ENCODE measurements at places on chromosomes 13 and 19. TPM values are rescaled to one million over a fixed set of nuclear protein-coding genes. Genes with fewer than 3 reads are reported as not detected.

Gene RFPL4A
- total RNA-seq: not detected

Gene NPHS1
- total RNA-seq: 1.9 TPM

Gene HSH2D
- total RNA-seq: 0.68 TPM

Gene PCDH9
- 12.8 TPM for total RNA-seq

Gene ZNF415
- 15.5 TPM for total RNA-seq

Gene ADGRE3
- total RNA-seq: not detected

Gene ZNF433
- total RNA-seq: 8.9 TPM

Gene ZNF329
- total RNA-seq: 14.5 TPM

Gene HPN
- 17.1 TPM for total RNA-seq

Gene TTC9B
- total RNA-seq: 0.48 TPM

Gene ZNF723
- total RNA-seq: not detected

Gene SLC25A41
- 1.1 TPM for total RNA-seq

GRCh38 chr13:46172531-46172991 is 9.4 kb downstream of the LCP1 start:
- no peak for DNase-seq

GRCh38 chr13:30908416-30908980 is 2.4 kb downstream of the MEDAG start:
- no peak for DNase-seq

DNA sequence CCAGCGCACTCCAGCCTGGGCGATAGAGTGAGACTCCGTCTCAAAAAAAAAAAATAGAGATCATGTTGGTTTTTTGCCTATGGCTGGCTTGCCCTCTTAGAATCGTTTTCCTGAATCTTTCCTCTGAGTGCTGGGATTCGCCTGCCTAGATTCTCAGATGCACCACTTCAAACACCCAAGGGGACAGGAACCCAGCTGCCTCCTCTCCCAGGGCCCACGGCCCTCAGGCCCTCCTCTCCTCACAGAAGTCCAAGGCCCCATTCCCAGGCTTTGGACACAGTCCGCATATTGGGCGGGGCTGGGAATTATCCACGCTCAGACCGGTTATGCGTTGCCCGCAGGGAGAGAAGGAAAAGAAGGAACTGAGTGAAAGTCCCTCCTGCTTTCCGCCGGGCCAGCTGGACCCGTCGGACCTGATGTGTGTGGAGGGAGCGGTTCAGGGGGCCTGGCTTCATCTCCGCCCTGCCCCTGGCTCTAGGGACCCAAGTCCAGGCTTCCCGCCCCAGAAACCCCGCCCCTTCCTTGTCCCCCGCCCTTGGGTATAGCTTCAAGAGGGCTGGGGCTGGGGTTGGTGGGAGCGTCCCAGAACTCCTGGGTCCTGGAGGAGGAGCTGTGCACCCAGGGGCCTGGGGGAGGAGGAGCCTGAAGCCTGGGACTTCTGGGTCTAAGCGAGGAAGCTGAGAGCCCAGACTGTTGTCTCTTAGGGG is 5.8 kb downstream of the PPFIA3 start:
- DNase-seq: no peak

GRCh38 chr13:76954538-76954937 is 6.2 kb downstream of the ACOD1 start:
- DNase-seq: no peak

DNA sequence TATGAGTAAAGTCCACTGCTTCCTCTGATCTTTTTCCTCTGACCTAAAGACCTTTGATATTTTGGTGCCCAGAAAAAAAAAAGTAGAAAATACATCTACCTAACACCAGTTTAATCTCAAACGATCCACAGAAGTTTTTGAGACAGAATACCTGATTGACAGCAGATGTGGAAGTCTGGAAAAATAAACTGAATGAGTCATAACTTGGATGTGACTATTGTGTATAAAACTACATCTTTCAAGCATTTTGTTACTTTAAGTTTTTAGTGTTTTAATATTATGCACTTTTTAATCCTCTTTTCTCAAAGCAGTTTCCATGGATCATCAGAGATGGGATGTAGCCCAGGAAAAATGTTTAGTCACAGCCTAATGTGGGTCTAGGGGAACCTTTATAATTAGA is 216.1 kb downstream of the SLITRK1 start:
- DNase-seq: no peak

DNA sequence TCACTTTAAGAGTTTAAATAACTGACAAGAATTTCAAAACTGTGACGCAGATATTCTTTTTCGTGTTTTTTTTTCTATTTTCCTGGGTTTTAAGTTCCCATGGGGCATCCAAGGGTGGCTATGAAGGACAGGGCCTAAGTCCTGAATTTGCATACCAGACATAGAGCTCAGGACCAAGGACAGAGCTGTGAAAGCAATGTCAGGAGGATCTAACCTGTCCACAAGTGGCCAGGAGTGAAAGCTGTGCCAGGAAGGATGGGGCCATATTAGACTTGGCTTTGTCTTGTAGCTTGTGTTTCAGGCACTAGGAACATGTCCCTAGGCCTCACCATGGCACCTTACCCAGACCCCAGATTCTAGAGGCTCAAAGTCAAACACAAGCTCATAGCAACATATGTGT is 289.4 kb upstream of the MIR17HG start:
- DNase-seq: no peak

DNA sequence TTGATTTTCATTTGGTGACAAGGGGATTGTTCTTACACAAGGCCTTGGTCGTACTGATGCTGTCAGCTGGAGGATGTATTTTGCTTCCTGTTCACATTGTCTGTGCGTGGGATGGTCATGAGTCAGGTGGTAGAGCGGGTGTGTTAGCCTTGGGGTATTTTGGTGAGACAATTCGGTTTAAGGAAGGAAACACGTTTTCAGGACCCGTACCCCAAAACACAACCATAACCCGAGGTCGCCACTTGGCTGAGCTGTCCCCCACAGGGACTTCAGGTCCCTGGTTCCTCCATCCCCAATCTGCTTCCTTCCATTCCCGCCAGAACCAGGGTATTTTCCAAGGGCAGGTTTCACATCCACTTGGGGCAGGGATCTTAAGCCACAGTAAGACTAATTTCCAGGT is 15.0 kb downstream of the MYO9B start:
- DNase-seq: no peak

DNA sequence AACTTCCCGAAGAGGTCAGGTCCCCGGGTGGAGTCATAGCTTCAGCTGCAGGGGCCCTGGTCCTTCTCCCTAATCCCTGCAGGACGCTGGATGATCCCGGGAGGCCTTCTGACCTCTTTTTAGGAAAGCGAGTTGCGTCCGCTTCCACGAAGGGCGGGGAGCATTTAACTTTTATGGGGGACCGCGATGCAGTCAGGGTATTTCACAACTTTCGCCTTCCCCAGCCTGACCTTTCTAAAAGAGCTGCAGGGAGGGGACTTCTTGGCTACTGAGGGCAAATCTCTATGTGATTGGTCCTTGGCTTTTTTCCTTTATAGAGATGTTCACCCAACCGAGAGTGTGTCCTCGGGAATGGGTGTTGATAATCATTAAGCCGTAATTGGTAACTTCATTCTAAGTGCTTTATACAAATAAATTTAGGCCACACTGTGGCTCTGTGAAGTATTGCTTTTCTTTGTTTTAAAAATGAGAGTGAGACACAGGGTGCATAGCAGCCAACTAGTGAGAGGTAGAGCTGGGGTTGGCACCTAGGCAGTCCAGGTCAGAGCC is 778 bp downstream of the ZNF230 start:
- DNase-seq: no peak

GRCh38 chr13:80101040-80101439 is 239.9 kb downstream of the SPRY2 start:
- no peak for DNase-seq

- DNase-seq: no peak
Observed at GRCh38 chr13:101398191-101398590, 18.1 kb downstream of the NALCN start.

DNA sequence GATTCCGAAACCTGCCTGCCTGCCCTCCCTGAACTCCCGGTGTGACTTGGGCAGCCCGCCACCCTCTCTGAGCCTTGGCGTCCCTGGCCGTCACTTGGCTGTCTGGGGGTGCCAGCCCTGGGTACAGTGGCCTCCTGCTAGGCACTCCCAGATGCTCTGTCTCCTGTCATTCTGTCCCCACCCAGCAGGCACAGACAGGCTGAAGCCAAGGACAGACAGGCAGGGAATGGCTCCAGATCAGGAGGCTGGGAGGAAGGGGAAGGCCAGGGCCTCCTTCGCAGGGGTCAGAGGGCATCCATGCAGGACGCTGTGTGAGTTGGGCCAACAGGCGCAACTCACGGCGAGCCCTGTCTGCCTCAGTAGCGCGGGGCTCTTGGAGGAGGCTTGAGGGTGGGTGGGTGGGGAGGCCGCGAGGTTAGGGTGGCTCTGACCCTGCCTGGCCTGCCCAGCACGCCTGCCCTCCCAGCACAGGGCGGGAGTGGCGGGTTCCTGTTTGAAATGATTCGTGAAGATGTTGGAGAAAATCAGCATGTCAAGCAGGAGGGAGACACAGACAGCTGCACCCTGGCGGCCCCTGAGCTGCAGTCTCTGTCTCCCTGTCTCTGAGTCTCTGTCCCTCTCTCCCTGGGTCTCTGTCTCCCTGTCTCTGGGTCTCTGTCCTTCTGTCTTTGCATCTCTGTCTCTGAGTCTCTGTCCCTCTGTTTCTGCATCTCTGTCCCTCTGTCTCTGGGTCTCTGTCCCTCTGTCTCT is 19.7 kb downstream of the KLHL26 start:
- no peak for DNase-seq

GRCh38 chr19:44814517-44814916 is 5.6 kb downstream of the BCAM start:
- DNase-seq: no peak

- DNase-seq: no peak
Observed at GRCh38 chr19:34713262-34713637, 20.8 kb upstream of the ZNF181 start.

DNA sequence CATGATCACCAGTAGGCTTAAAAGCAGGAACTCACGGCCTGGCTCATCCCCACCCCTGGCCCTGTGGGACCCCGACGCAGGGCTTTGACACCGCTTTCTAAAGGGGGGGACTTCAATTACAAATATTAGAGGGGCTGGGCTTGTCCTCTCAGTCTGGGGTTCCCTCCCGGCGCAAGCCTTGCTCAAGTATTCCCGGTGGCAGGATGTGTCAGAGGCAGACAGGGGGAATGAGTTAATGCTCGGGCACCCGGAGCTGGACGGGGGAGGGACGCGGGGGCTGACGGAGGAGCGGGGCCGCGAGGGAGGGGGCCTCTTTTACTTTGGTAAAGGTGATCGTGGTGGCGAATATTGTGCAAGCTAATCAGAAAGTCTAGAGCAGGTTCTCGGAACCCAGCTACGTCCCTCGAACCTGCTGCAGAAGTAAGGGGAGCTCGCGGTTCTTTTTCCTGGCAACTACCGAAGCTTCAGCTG is 1.1 kb downstream of the FGF14 start:
- DNase-seq: no peak

- DNase-seq: no peak
Observed at GRCh38 chr19:40163541-40164129, 27.6 kb upstream of the MAP3K10 start.

- DNase-seq: no peak
Observed at GRCh38 chr19:54136086-54136863, 1.3 kb upstream of the CNOT3 start.

GRCh38 chr13:75506018-75506417 is 24.0 kb upstream of the TBC1D4 start:
- no peak for DNase-seq

DNA sequence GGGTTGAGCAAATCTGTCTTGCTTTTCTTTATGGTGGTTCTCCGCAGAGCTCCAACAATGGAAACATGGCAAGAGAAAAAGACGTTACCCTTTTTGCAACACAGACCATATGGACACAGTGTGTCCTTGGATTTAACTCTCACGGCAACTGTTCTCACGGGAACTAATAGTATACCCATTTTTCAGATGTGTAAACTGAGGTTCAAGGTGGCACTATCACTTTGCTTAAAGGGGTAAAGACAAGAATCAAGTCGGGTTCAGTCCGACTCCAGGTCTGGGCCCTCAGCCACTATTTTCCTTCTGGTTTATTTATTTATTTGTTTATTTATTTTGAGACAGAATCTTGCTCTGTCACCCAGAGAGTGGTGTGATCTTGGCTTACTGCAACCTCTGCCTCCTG is 176.0 kb downstream of the CACNA1A start:
- DNase-seq: no peak

GRCh38 chr13:48775285-48775684 is 121.6 kb downstream of the CYSLTR2 start:
- DNase-seq: no peak

- no peak for DNase-seq
Observed at GRCh38 chr19:51978882-51979281, 7.8 kb downstream of the ZNF350 start.

GRCh38 chr13:26822146-26822545 is 61.6 kb upstream of the GPR12 start:
- no peak for DNase-seq

DNA sequence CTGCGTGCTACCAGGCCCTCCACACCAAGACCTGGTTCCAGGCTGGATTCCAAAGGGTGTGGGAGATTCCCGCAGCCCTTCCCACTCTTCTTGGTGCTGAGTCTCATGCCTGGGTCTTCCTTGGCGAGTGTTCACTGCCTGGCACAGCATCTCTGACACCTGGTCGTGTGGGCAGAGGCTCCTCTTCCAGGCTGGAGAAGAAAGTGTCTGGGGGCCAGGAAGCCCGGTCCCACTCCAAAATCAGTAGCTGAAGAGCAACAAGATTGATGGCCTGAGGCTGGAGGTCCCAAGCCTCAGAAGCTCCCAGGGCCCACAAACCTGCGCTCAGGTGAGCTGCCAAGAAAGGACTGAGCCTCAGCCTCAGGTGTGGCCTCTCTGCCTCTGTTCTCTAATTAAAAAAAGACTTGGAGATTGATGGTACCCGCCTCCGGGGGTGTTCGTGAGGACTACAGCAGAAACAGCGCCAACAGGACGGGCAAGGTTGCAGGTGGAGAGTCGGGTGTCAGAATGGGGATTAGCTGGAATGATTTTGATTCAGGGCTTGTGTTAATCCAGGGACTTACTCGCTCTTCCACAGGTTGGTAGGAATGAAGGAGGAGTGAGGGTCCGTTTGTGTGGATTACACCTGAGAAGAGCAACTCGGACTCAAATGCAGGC is 217.5 kb downstream of the TEX29 start:
- DNase-seq: no peak

All from type B pancreatic cell (in vitro differentiated cells).